B cell (primary cell): ENCODE measurements at places on chromosomes 2 and 18. TPM values are rescaled to one million over a fixed set of nuclear protein-coding genes. Genes with fewer than 3 reads are reported as not detected.
A peak's percentile ranks its signal among the peaks of the same experiment; 100 is the strongest.

FEZ2 gene
- 27.4 and 32.7 TPM in 2 replicates for total RNA-seq

RASGRP3 gene
- total RNA-seq, result 67.5 and 70.7 TPM in 2 replicates

CHRND gene
- total RNA-seq, result not detected in 2 replicates

ZNF521 gene
- total RNA-seq, result 9.0 and 12.3 TPM in 2 replicates

DNA sequence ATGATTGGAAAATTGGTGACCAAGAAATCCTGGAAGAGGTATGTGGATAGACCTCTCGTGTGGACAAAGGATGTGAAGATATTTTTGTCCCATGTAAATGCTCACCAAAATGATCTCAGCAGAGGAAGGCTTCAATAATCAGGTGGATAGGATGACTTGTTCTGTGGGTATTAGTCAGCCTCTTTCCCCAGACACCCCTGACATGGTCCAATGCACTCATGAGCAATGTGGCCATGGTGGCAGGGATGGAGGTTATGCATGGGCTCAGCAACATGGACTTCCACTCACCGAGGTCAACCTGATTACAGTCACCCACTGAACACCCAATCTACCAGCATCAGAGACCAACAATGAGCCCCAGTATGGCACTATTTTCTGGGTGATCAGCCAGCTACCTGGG is 20.2 kb downstream of the CHRNA1 start:
- H3K36me3 ChIP-seq, result no peaks in the 10 kb centered on the region
- H3K4me3 ChIP-seq, result no peak overlapping the region
- DNase-seq, result no peak
- H3K4me1 ChIP-seq, result no peaks in the 10 kb centered on the region
- no peaks in the 10 kb centered on the region for H3K27me3 ChIP-seq

GRCh38 chr2:159650574-159650973 is 34.2 kb upstream of the BAZ2B start:
- H3K4me3 ChIP-seq, result no peak overlapping the region
- H3K27me3 ChIP-seq, result no peaks in the 10 kb centered on the region
- H3K36me3 ChIP-seq, result no peaks in the 10 kb centered on the region
- no peaks in the 10 kb centered on the region for H3K4me1 ChIP-seq
- no peak overlapping the region for H3K27ac ChIP-seq
- no peak for DNase-seq

DNA sequence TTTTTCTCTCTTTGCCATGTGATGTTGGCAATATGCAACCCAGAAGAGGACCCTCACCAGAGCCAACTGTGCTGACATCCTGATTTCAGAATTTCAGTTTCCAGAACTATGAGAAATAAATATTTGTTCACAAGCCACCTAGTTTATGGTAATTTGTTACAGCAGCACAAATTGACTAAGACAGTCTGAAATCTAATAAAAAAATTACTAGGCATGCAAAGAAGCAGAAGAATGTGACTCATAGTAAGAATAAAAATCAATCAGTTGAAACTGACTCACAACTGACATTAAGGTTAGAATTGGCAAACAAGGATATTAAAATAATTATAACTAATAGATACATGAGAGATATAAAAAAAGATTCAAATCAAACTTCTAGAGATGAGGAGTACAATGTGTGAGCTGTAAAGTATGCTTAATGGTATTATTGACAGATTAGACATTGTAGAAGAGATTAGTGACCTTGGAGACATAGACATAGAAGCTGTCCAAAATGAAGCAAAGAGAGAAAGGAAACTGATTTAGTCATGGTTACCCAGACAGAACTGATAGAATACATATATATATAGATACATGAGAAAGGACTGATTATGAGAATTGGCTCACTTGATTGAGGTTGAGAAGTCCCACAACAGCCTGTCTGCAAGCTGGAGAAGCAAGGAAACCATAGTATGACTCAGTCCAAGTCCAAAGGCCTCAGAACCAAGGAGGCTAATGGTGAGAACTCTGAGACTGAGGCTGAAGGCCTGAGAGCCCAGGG is 27.8 kb upstream of the TTC39C start:
- H3K4me1 ChIP-seq, result peaks cover 10% of the 10 kb centered on the region
- no peaks in the 10 kb centered on the region for H3K27me3 ChIP-seq
- H3K27ac ChIP-seq, result no peak overlapping the region
- H3K4me3 ChIP-seq, result no peak overlapping the region
- H3K36me3 ChIP-seq, result no peaks in the 10 kb centered on the region

DNA sequence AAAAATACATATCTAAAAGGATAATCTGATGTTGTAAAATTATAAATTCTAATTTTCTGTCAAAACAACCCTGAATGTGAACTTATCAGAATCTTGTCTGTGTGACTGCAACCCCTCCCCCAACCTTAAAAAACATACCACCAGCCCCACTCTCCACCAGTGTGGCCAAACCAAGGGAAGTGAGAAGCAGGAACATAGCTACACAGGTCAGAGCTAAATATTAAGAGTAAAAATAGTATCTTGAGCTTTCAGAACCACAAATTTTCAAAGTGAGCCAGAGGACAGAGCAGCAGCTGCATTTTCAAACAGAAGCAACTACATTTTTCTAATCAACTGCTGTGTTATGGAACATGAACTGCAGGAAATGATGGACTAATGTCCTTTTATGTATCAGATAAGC is 156.7 kb downstream of the SLC4A10 start:
- no peak overlapping the region for H3K4me3 ChIP-seq
- no peaks in the 10 kb centered on the region for H3K4me1 ChIP-seq
- DNase-seq, result no peak
- no peak overlapping the region for H3K27ac ChIP-seq

DNA sequence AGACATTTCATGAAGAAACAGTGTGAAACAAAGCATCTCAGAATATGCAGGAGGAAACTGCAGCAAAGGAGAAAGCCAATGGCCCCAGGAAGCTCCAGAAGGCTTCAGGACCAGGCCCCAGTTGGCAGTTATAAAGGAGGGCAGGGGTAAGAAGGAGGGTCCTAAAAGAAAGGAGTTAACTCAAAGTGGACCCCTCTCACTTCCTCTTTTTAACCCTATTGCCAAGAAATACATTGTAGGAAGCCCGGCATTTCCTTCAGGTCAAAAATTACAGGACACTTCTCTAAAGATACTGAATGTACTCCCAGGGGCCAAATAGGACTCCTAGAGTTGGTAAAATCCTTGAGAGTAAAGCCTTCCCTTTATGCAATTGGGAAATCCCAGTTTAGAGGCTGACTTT is 77.1 kb upstream of the TGFA start:
- no peak overlapping the region for H3K27ac ChIP-seq
- H3K4me3 ChIP-seq, result no peak overlapping the region
- no peaks in the 10 kb centered on the region for H3K4me1 ChIP-seq
- H3K27me3 ChIP-seq, result no peaks in the 10 kb centered on the region
- no peak for DNase-seq

GRCh38 chr2:91442246-91442905 is 2750.9 kb downstream of the RPIA start:
- peak overlapping the region; percentile 15 for H3K4me3 ChIP-seq
- no peak overlapping the region for H3K27ac ChIP-seq
- H3K4me1 ChIP-seq, result peaks cover 11% of the 10 kb centered on the region
- peaks cover 17% of the 10 kb centered on the region for H3K27me3 ChIP-seq
- peak; percentile 54 for DNase-seq
